ENCODE measurements at places on chromosomes 1 and 21.

DNA sequence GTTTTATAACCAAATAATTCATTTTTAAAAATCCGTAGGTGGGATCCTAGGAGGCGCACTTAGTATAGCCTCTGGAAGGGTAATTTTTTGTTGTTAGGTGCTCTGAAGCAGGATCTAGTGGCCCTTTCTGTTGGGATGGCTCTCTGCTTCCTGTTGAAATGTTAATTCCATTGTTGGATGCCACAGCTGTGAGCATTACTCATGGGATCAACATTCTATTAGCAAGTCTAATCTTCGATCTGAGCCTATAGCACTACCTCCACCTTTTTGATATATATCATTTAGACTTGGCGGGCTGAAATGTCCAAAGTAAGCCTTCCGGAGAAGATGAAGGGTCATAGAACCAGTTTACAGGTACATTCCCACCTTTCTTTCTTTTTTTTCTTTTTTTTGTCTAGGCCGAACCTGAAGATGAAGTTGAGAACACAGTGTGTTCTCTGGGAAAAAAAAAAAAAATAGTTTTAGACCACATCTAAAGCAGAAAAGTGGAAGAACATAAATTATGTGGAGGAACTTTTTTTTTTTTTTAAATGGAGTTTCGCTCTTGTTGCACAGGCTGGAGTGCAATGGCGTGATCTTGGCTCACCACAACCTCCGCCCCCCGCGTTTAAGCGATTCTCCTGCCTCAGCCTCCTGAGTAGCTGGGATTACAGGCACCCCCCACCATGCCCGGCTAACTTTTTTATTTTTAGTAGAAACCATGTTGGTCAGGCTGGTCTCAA is 1.4 kb downstream of the CXADR start:
- no peak for DNase-seq

DNA sequence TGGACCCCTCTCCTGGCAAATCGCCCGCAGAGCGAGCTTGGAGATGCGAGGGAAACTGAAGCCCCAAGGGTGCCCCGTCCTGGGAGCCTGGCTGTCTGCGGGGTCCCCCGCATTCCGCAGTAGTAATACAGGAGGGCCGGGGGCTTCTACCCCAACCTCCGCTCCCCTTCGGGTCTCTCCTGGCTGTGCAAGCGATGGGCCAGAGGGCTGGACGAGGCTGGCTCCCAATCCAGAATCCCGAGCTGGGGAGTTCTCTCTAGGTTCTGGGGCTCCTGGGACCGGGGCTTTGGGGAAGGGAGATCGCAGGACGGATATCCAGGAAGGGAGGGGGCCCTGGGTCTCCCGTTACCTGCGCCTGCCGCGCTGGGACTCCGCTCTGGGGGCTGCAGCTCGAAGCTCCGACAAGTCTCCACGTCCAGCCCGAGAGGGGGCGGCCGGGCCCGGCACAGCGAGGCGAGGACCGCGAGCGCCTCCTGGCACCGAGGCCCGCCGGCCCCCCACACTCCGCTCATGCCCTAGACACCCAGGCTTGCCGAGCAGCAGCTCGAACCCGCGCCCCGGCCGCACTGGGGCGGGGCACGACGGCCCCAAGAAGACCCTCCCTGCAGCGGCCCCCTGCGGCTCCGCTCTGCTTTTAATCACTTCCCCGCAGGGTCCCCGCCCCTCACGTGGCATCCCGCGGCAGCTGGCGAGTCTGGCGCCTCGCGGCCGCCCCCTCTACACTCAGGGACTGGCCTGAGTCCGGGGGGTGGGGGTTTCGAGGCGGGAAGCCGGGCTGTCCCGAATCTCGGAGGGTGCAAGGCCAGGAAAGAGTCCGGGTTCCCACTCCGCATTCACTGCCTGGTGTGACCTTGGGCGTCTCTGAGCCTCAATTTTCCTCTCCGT is at the start of gene SYT6:
TSS of gene SYT6 (minus strand) at position 609 of the 885 bp plus-strand sequence. CDS start at position 512, 97 bp downstream.
- DNase-seq = no peak

GRCh38 chr1:30668024-30668423 is 55.4 kb downstream of the MATN1 start:
- peak; percentile 35 for DNase-seq

DNA sequence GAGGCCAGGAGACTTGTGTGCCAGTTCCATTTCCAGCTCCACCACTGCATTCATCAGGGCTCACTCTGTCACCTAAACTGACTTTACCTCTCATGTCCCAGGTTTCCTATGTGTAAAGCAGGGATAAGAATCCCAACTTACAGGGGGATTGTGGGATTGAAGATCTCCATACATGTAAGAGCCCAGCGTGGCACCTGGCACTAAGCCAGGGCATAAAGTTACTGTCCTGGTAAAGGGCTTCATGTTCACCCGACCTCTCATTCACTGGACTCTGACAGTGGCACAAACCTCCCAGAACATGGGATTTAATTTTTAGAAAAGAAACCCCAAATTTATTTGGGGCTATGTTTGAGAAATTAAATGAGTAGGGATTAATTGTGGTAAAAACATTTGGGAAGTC is 8.9 kb upstream of the IGFN1 start:
- no peak for DNase-seq

- peak; percentile 28 for DNase-seq
Measured at GRCh38 chr1:186498695-186499389, 37.9 kb upstream of the PDC start.

DNA sequence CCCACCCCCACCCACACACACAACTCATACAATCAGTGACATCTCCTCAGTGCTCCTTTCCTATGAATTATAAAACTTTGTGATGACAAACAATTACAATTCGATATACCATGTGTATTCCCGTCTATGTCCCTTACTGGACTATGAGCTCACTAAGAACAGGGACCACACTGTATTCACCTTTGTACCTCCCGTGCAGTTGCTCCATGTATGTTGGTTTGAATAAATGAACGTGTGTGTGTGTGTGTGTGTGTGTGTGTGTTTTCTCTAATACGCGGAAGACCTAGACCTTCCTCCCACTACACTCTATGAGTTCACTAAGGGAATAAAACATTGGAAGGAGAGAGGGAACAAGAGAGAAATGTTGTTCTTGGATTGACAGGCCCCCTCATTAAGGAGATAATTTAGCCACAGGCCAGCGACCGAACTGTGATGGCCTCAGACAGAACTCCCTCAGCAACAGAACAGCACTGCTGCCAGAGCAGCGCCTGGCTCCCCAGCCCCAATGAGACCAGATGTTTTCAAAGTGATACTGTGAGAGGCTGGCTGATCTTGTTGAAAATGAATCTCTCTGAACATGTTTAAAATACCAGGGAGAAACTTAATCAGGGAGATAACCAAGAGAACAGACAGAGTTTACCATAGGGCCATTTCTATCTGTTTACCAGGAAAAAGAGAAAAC is 21.7 kb downstream of the BCAR3 start:
- peak; percentile 58 for DNase-seq

- peak; percentile 97 for DNase-seq
Measured at GRCh38 chr1:94045465-94046056, 75.4 kb downstream of the ABCA4 start.

Data from AG10803 (cell line).